Keratinocyte (primary cell): ENCODE measurements at places on chromosomes 13 and 19.

GRCh38 chr13:36559375-36559774 is 114.4 kb upstream of the SERTM1 start:
- no peak for DNase-seq

GRCh38 chr13:25286308-25286968 is 850 bp downstream of the MTMR6 start:
- DNase-seq: no peak

DNA sequence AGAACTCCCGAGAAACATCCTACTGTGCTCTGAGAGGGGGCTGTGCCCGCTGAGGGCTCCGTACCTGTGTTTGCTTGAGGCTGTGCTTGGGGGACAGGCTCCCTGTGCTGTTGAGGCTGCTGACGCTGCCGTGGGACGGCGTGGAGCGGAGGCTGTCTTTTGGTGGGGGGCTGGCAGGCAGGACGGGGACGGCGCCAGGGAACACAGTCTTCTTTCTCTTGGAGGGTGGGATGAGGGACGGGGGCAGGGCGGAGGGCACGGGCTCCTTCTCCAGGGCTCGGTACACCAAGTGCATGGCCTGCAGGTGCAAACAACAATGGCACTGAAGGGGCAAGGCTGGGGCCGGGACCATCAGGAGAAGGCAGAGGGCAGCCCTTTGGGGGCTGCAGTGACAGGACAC is 46.8 kb downstream of the EPS15L1 start:
- DNase-seq: no peak

DNA sequence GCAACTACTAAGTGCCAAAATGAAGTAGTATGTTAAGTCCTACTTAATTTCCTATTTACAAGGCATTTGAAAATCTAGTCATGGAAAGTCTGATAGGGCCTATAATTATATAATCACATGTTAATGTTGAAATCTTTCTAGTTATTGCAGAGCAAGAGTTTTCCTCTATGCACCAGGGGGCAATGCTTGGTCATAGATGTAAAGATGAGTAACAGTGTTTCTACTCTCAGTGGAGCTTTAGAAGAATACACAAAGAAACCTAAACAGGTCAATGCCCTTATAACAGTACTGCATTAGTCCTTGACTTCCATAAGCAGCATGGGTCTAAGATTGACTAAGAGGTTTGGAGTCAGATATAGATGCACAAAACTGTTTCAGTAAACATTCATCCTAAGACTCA is 218.7 kb downstream of the KCTD12 start:
- DNase-seq: no peak

DNA sequence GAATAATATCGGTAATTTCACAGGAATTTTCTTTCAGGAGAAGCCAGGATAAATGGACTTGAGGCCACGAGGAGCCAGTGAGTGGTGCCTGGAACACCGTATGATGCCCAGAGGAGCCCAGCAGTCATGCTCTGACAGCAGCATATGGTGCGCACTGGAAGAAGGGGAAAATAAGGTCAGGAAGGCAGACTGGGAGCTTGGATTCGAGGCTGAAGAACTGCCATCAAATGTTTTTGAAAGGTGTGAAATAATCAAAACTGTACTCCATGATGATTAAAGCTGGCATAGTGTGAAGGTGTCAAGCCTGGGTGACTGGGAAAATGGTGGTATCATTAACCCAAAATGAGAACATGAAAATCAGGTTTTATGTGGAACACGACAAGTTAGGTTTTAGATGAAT is 374.2 kb downstream of the DIAPH3 start:
- no peak for DNase-seq

GRCh38 chr13:78595495-78596398 is 7.6 kb downstream of the POU4F1 start:
- no peak for DNase-seq

DNA sequence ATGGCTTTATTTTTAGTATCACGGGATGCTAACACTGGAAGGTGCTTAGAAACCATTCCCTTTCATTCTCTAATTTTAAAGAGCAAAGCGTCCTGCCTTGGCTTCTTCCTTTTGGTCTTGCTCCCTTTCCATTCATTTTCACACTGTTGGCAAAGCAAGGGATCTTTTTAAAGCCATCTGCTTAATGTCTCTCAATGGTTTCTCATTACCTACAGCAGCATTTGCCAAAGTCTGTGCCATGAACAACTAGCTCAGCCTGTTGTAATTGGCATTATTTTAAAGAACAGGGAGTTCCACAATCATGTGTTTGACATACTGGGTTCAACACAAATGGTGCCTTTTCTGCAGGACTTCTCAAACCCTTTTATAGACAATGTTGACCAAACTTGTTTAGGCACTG is 444.3 kb downstream of the GPC6 start:
- DNase-seq: no peak

DNA sequence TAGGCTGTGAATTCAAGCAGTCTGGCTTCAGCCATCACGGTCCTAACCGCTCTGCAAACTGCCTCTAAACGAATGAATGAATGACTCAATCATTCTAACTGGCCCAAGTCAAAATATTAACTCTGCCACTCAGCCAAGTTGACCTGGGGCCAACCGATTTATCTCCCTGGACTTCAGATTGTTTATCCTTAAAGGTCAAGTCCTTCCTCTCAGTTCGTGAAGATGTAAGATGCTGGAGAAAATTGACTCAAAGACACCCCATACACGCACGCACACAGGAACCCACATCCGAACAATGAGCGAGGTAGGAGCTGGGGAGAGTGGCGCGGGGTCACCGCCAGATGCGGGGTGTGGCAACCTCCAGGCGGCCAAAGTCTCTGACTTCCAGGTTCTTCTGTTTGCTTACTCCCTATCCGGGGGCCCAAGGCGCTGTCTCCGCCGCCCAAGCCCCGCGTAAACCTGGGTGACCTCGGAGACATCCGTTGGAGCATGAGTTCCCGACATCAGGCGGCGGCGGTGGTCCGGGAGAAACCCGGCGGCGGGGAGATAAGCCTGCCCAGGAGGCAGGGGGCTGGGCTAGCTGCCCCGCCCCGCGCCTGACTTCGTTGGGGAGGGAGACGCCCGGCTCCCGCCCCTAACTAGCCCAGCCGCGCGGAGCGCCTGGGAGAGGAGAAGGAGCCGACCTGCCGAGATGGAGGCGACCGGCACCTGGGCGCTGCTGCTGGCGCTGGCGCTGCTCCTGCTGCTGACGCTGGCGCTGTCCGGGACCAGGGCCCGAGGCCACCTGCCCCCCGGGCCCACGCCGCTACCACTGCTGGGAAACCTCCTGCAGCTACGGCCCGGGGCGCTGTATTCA is at the start of gene CYP2S1:
Gene CYP2S1, plus strand, starts transcription at position 646 of the 856 bp plus-strand sequence. Its CDS starts 46 bp downstream, at position 692.
- DNase-seq: no peak

- no peak for DNase-seq
Measured at GRCh38 chr13:84873951-84874350, 925.3 kb downstream of the SLITRK6 start.
